Dorsolateral prefrontal cortex (tissue), 122 donors: ENCODE measurements at places on chromosomes 4 and X.

- no peak for DNase-seq
Observed at GRCh38 chrX:67787196-67787595, 243.4 kb downstream of the AR start.

GRCh38 chrX:151779258-151779657 lies 44.7 kb downstream of the CNGA2 start:
- no peak for DNase-seq

- no peak for DNase-seq
Observed at GRCh38 chr4:6776920-6777635, 5.4 kb upstream of the KIAA0232 start.

GRCh38 chr4:135244056-135244455 lies 1042.5 kb upstream of the PABPC4L start:
- DNase-seq = no peak

GRCh38 chrX:100596601-100597000 lies 11.9 kb downstream of the TNMD start:
- DNase-seq = no peak

DNA sequence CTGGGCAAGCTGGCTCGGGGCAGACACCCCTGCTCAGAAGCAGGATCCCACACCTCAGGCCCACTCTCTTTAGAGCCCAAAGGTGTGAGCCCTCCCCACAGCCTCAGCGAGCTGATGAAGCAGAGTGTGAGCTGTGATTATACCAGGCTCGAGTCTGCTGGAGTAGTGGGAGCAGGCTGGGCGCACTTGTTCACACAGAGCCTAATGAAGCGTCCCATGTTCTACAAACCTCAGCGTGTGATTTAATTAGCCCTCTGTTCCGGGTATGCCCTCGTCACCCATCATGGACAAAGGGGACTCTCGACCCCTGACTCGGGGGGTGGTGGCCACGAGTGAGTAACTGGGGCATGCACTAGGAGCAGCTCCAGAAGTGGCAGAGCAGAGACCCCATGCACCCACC lies 62.3 kb downstream of the PPP2R2C start:
- no peak for DNase-seq

DNA sequence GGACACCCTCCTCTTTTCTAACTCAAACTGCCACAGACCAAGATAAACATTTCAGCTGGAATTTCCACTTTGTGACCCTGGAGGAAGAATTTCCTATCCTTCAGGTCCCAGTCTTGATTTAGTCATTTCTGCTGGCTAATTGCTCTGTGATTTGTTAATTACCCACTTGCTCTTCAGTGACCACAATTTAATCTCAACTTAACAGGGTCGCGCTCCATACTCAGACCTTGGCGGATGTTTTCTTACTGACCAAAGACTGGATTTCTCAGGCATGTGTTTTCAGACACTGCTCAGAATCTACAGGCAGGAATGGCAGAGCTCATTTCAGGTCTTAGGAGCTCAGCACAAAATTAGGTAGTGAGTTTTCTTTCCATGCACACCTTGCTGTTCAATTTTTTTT lies 188.9 kb downstream of the ASMT start:
- no peak for DNase-seq

DNA sequence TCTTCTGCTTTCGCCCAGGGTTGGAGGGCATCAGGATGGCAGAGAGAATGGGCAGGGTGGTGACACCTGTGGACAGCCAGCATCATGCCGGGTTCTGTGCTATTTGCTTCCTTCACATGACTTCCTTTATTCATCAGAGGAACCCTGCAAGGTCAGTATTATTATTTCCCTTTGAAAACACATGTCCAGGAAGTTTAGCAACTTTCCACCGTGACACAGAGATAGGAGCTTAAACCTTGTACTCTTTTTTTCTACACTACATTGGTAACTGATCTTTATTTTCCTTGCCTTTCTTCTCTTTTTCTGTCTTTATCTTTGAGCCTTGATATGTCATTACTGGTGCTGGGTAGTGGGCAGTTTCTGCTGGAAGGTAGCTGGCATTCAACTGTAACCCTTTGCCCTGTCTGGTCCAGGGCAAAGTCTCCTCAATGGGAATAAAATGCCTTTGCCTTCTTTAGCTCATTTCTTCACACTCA lies 5.0 kb upstream of the MGST2 start:
- DNase-seq = no peak

GRCh38 chr4:83266689-83267088 lies 17.9 kb downstream of the COQ2 start:
- DNase-seq = no peak

DNA sequence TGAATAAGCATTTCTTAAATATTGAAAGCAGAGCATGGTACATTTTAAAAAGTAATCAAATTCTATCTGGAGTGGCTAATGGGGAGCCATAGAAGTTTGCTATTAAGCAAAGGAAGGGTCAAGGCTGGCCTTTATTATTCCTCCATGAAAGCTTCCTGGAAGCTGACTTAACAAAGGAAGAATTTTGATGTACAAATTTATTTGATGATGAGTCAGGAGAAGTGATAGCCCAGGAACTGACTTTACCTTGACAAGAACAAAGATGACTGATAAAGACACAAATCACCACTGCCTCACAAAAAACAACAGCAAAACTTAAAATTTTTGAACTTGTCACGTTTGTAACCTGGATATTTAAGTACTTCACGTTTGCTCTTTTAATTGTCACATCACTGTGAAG lies 872.1 kb downstream of the PCDH7 start:
- no peak for DNase-seq

GRCh38 chrX:136431625-136432024 lies 56.1 kb upstream of the BRS3 start:
- no peak for DNase-seq

DNA sequence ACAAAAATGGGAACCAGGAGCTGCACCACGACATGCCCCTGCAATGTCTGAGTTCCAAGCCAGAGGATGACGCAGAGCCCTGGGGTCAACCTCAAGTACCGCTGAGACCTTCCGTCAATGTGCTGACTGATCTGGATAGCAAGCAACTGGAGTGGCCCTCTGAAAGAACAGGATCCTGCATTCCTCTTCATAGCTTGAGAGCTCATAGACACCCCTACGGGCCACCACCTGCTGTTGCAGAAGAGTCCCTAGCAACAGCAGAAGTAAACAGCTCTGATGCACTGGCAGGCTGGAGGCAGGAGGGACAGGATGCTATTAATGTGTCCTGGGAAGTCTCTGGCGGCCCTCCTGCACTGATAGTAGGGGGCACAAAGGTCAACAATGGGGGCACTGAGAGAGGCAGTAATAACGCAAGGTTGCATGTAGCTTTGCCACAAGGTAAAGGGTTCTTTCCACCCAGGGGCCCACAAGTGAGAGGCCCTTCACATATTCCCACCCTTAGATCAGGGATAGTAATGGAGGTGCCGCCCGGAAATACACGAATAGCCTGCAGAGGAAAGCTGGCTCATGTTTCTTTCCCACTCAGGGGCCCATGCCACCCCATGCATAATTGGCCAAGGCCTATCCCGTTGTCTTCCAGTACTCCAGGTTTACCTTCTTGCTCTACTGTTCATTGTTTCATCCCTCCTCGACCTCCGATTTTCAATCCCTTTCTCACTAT lies 1.3 kb downstream of the PRR32 start:
- no peak for DNase-seq

DNA sequence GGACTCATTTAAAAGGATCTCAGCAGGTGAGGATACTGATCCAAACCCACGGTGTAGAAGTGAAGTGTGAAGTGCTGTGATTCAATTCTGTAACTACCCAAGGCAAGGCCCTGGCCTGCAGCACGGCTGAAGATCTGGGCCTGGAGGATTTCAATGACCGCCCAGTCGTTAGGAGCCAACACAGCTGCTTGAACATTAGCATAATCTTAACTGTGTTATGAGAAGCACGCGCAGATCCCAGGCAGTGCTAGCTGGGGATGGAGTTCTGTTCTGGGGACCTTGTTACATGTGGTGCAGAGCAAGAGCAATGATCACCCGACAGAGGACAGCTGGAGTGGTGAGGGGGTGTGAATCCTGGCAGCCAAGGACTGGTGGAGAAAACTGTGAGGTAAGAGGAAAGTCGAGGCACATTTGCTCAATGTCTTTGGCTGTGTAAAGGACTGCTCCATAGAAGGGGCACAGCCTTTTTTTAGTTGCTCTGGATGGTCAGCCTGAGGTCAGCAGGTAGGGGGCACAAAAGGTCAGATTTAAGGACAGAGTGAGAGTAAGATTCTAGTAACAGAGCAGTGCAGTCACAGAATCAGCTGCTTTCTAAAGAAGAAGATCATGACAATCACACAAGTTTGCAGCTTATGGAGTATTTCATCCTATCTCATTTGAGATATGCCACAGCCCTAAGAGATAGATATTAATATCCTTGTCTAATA lies 181.8 kb downstream of the DCLK2 start:
- no peak for DNase-seq

GRCh38 chrX:143466130-143466529 lies 51.1 kb downstream of the SPANXN3 start:
- no peak for DNase-seq

- DNase-seq = no peak
Observed at GRCh38 chrX:109774706-109775105, 41.6 kb upstream of the ACSL4 start.

DNA sequence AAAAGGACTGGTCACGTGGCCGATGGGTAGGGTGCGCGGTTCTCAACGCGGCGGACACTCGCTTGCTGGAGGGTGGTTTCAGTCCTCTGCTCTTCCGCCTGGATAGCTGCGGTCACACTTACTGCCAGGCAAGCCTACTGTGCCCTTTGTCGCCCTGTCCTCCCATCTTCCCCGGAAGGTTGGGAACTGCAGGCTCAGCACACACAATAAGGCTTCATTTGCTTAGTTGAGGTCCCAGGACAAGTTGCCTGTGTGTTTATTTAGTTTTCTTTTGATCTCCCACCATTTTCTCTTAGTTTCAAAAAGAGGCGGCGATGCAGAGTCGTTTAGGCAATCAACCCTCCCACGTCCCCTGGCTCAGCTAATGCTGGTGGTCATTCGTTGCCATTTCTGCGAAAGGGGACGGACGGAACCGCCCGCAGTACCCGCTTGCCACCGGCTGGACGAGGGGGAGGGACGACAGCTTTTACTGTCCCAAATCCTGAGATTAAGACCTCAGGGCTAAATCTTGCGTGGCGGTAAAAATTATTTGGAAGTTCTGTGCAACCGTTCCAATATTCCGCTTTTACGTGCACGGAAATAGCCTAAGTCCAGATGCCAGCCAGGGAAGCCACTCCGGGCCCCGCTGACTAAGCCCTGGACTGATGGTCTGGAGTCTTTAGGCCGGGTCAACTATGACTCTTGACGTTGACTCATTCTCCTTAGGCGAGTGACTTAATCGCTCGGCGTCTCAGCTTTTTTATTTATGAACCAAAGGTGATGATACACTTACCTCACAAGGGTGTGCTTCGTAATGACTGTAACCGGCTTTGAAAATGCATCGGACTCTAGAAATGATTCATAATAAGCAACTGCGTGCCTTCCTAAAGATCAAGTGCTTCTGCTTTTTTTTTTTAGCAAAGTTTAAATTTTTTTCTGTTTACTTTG lies 671 bp upstream of the EIF4E start:
- DNase-seq = peak; percentile 46

DNA sequence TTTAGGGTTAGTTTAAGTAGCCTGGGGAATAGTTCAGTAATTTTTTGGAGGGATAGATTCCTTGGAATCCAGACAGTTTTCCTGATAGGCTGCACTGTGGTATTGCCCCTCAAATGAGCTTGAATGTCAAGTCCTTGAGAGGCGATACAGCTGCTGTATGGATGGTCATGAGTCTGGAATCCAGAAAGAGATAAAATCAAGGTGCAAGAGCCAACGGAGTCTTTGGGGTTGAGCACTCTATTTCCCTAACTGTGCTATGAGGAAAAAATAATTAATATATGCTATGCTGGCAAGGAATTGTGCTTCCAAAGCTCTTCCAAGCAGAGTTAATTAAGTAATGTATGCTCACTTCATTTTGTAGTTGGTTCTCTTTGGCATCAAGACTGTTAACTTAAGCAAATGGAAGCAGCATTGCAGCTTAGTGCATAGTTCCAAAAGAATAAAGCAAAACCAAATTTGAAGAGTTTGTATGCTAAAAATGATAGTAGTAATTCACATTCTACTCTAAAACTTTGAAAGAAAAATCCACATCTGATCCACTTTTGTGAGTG lies 48.8 kb downstream of the LIMCH1 start:
- DNase-seq = no peak

DNA sequence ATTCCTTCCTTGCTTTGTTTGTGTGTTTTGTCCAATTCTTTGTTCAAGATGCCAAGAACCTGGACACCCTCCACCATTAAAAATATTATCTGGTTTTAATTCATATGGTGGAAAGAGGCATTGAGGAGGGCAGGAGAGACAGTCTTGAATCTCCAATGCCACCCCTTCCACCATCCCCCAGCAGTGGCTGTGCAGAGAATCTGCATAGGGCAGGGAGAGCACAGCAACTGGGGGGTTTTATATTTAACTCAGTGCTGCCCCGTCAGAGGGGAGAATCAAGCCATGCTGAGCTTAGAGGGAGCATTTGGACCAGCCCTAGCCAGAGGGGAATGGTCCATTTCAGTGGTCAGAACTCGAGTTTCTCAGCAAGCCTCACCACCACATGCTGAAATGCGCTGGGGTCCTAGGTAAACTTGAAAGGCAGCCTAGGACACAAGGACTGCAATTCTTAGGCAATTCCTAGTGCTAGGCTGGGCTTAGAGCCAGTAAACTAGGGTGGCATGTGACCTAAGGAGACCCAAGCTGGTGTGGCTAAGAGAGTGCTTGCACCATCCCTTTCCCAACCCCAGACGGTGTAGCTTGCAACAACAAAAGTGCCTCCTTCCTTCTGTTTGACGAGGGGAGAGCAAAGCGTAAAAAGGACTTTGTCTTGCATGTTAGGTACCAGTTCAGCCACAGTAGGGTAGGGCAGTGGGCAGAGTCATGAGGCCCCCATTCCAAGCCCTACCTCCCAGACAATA lies 34.2 kb downstream of the CCDC158 start:
- DNase-seq = no peak

DNA sequence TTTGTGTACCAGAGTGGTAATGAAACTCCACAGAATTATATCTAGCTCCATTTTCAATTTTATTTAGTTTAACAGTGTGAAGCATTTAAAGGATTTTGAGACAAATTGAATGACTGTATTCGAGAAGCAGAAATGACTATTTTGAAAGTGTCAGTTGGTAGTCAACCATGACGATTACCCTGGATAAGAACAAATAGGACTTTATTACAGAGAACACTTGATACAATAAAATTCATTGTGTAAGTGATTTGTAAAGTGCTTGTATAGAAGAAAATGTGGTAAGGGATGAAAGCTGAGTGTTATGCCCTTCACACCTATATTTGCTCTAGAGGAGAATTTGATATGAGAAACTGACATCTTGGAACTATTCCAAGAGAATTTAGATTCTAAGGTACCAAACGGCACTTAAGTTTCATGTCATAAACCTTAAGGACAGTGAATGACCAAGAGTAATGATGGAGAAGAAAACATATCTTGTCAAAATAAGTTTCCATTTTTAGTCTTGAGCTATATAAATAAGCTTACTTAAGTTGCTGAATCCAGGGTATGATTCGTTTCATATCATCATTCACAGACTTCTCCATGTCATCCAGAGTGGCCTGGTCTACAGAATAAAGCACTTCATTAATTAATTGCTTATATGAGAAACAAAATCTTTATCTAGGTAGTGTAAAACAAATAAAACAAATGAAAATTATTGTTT lies 34.6 kb downstream of the MED14 start:
- no peak for DNase-seq
